ENCODE measurements at places on chromosomes 6 and 20.

DNA sequence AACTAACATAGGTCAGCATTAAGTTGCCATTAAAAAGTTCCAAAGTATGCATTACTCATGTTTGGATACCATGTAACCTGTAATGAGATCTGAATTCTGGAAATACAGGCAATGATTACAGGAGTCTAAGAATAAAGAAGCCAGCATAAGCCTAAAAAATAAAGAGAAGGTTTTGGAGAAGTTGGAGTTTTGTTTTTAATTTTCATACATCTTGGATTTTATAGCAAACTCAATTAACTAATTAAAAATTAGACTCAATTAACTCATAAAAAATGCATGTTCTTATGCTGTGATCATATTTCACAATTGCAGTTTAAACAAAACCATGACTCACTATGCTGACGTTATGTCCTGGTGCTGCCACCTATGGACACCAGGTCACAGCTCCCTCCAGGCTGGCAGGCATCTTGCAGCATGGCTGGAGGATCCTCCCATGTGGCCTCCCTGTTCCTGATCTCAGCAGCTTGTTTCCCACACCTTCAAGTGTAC lies 648.8 kb upstream of the AGPAT4 start:
- DNase-seq = no peak

DNA sequence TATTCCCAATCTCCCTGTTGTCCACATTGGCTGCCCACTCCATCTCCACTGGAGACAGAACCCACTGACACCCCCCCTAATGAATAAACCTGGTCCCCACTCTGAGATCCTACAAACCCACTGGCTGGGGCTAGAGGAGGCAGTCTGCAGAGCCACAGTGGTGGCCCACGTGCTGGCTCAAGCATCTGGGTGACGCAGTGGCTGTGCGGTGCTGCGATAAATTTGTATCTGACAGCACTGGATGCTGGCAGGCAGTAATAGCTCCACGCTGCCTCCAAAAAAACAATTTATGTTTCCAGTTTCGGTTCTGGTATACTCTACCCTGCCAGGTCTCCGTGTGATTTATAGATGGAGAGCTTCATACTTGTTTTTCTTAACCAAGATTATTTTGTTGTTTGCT lies 87.1 kb upstream of the SYNDIG1 start:
- DNase-seq = no peak

DNA sequence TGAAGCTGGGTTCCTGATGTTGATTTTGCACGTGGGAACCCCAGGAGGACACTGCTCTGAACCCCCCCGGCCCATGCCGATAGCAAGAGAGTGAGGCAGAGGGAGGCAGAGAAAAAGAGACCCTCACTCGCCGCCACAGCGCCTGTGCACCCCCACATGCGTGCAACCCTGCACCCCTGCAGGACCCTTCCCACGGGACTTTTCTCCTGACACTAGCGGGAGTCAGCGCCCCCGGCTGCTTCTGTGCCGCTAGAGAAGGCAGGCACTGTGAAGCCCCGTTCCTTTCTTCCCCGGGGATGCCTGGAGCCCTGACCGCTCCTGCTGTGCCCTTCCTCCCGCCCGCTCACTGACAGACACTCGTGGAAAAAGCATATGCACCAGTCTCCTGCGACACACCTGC lies 67.4 kb downstream of the GMPR start:
- no peak for DNase-seq

DNA sequence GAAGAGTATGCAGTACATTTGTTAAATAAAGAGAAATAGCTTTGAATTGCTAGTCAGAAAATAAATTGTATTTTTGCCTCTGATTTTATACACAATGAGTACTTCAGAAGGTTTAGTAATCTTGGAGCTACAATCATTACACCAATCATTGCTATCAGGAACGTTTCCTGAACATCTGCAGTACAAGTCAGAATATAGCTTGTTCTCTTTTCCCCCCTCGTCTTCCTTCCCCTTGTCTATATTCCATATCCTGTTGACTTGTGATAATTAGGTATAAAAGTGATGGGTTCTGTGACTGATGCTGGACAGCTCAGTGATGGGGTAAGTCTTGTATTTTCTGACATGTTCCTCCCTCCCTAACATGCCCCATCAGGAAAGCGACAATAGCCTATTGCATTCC lies 94.0 kb downstream of the AHI1 start:
- DNase-seq = no peak

- DNase-seq = no peak
These were observed 1.2 kb upstream of the MAFB start for GRCh38 chr20:40689943-40690835.

DNA sequence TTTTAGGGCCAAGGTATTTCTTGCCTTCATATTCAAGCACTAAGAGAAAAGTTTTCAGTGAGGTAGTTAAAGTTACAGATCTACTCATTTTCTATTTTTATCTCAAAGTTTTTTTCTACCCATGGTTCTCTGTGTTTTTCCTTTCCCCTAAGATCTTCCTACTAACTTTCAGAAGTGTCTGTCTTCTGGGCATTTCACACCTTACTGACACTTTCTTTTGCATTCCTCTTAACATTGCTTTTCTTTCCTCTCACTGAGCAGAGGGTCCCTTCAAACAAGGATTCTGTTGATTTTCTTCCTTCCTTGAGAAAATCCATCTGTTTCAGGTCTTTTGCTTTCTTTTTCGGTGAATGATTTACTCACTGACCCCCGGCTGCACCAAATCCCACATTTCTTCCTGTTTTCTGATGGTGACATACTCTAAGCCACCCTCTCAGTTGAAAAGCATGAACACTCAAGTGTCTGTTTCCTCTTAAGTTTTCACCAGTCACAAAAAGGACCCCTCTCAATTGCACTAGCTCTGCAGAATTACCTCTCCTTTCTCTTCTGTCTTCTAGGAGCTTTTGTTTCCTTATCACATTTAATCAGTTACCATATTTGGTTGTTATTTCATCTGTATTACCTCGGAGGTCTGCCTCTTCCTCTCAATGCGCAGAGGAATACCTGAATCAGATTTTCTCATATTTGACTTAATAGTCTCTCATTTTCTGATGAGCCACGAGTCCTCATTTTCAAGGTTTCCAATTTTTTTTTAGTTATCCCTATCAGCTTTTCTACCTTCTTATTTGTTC lies 73.5 kb upstream of the RNF217 start:
- no peak for DNase-seq

- DNase-seq = no peak
These were observed 10.5 kb downstream of the C6orf136 start for GRCh38 chr6:30657454-30657853.

- DNase-seq = no peak
These were observed 10.5 kb upstream of the KIAA1755 start for GRCh38 chr20:38270869-38271605.

DNA sequence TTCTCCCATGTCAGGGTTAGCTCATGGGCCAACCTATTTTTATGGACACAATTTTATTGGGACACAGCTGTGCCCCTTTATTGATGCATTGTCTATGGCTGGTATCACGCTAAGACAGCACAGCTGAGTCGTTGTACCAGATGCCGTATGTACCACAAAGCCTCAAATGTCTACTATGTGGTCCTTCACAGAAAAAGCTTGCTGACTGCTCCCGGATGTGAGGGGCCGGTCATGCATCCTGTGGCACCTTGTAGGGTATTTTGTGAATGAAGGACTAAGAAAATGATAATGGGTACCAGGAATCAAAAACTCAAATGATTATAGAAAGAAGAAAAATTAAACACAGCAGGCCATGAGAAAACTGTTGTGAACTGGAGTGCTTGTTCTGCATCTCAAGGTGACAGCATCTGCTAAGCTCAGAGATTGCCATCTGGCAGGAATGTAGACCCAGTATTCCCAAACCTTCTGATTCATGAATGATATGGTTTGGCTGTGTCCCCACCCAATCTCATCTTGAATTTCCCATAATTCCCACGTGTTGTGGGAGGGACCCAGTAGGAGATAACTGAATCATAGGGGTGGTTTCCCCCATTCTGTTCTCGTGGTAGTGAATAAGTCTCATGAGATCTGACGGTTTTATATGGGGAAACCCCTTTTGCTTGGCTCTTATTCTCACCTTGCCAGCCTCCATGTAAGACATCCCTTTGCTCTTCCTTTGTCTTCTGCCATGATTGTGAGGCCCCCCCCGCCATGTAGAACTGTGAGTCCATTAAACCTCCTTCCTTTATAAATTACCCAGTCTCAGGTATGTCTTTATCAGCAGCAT lies 248.5 kb downstream of the TSHZ2 start:
- DNase-seq = no peak

GRCh38 chr6:165846123-165846966 lies 183.3 kb upstream of the PDE10A start:
- DNase-seq = no peak

GRCh38 chr6:88164061-88164460 lies 2.1 kb downstream of the CNR1 start:
- no peak for DNase-seq

- DNase-seq = no peak
These were observed 169.2 kb downstream of the DTNBP1 start for GRCh38 chr6:15493437-15494168.

DNA sequence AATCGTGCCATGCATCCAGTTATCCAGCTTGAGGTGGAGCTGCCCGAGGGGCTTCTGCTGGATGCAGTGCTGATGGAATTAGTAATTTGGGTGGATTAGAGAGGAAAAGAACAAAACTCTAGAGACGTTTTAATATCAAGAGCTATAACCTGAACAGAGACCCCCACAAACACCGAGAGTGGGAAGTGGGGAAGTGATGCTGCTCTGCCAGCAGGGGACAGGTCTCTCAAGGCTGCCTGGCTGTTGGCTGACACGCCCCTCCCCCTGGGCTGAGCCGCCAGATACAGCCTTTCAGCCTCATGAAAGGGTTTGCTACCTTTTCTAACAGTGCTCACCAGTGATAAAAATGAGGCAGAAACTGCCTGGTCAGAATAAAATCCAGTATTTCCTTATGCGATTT lies 9.6 kb downstream of the LEMD2 start:
- DNase-seq = no peak

DNA sequence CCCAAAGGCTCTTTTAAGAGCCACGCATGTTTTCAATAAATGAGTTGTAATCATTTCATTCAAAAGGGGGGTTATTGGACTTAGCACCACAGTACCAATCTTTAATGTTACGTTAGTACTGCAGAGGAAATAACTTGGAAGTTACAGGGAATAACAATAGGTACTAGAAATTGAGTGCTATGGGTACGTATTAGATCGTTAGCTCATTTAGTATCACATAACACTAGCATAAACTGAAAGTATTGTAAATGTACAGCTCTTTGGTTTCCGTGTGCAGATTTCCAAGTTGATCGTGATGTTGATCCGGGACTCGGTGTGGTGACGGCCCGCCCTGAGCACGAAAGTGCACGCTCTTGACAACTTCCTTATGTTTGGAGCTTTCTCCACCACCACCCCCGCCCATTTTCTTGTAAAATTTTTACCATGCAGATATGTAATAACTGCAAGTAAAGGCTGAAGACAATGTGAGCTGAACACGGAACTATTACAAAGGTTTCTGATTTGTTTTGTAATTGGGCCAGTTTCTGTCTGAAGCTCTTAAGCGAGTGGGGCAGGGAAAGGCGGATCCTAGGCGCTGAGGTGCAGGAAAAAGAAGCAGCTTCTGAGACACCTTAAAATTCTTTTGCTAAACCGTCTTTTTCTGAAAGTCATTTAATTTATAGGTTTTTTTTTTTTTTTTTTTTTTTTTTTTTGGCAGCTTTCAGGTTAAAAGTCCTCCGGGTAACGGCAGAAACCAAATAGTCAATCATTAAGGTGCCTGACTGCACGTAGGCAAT lies 71.5 kb downstream of the HFE start:
- DNase-seq = peak; percentile 40

- DNase-seq = no peak
These were observed 333.7 kb downstream of the ZFAND3 start for GRCh38 chr6:38153076-38153797.

- no peak for DNase-seq
These were observed 282.8 kb downstream of the ALDH8A1 start for GRCh38 chr6:134667111-134667510.

DNA sequence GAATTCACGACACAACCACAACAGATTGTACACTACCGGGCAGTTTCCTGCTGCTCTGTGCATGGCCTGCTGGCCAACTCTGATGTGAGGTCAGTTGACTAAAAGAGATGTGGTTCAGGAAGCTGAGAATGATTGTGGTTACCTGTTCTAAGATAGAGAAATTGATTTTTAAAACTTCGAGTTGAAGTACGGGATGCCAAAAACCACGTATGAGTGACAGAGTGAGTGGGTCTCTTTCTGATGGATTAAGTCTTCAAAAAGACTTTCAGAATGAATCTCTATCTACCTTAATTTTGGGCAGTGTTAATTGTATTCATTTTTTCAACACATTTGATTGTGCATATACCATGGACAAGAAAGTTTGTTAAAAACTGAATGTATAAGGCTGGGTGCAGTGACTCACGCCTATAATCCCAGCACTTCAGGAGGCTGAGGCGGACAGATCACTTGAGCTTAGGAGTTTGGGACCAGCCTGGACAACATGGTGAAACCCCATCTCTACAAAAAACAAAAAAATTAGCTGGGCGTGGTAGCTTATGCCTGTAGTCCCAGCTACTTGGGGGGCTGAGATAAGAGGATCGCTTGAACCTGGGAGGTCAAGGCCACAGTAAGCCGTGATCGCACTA lies 121.2 kb downstream of the SGK1 start:
- DNase-seq = no peak

DNA sequence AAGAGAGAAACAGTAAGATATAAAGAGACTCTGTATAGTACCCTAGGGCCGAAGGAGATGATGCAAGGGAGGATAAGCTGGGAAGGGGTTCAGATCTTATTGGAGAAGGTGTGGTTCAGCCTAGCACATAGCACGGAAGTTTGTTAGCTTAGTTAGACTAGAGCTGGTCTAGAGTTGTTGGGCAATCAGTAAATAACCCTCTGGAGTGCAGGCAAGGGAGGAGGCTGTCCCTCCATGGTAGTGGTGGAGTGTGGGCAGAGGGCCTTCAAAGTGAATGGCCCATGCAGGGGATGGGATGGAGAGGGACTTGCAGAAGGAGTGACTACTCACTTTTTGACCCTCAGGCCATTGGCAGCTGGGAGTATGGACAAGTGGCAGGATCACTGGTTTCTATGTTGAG lies 20.0 kb downstream of the TULP4 start:
- DNase-seq = no peak

- no peak for DNase-seq
These were observed 1.5 kb upstream of the SLC17A3 start for GRCh38 chr6:25875563-25875905.

DNA sequence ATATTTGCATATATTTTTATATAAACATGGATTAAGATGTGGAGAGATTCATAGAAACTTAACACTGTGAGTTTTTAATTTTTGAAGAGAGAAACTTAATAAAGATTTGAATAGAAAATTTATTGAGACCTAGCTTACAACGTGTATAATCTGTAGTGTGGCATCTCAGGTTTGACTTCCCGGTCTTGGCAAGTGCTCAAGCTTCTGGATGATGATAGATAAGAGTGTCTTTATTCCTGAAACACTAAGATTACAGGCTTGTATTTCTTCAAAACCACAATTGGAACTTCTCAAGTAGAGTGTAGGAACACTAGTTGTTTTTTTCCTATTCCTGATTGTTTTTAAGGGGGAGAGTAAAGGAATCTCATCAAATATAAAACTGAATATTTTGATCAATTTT lies 64.6 kb upstream of the NOTCH4 start:
- DNase-seq = no peak
